ENCODE measurements at places on chromosomes 13 and 19.

DNA sequence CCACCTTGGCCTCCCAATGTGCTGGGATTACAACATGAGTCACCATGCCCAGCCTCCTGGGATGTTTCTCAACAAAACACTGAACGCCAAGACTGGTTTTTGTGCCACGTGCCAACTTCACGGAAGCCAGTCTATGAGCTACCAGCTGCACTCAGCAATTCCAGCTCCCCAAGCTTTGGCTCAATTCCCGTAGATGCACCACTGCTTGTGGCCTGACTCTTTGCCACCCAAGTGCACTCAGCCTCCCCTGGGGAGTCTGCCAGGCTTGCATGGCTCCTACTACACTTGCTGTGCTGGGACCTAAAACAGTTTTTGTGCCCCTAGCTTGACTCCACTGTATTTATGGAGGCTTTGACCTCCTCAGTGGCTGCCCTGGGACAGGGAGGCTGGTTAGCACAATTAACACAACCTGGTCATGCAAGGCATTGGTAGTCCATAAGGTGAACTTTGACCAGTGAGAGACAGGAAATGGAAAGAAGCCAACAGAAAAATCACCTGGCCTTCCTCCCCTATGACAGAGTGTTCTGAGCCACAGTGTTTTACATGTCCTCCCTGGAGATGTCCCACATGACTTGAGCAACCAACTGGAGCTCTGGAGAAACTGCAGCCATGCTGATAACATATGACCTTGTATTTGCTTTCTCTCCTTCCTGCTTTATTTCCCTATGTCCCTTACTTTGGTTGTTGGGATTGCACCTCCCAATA lies 1173.1 kb downstream of the UQCRFS1 start:
- DNase-seq = no peak

DNA sequence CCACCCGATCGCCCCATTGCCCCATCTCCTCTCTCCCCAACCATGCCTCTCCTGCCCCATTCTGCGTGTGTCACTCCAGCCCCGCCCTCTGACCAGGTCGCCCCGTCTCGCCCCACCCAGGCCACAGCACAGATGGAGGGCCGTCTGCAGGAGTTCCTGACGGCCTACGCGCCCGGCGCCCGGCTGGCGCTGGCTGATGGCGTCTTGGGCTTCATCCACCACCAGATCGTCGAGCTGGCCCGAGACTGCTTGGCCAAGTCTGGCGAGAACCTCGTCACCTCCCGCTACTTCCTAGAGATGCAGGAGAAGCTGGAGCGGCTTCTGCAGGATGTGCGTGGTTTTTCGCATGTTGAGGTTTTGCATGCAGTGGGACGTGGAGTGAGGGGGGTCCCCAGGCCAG lies 26.2 kb downstream of the MAST3 start:
- no peak for DNase-seq

DNA sequence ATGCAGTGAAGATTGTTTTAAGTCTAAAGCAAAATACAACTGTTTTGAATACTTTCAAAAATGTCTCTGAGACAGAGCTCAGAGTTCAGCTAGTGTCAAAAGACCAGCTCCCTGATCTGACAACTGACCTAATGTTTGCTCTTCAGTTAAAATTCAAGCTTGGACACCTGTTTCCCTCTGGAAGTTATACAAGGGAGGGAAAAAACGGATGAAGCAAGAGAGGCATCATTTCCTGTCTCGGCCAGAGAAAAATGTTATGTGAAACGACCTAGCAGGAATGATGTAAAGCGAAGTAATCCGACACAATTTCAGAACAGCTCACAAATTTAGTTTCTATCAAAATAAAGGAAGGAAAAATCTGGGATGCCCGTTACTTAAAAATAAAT lies 59.4 kb downstream of the ZAR1L start:
- no peak for DNase-seq

GRCh38 chr13:85970727-85971126 lies 171.5 kb upstream of the SLITRK6 start:
- peak; percentile 19 for DNase-seq

GRCh38 chr19:5880604-5881078 lies 10.3 kb upstream of the FUT5 start:
- DNase-seq = no peak

DNA sequence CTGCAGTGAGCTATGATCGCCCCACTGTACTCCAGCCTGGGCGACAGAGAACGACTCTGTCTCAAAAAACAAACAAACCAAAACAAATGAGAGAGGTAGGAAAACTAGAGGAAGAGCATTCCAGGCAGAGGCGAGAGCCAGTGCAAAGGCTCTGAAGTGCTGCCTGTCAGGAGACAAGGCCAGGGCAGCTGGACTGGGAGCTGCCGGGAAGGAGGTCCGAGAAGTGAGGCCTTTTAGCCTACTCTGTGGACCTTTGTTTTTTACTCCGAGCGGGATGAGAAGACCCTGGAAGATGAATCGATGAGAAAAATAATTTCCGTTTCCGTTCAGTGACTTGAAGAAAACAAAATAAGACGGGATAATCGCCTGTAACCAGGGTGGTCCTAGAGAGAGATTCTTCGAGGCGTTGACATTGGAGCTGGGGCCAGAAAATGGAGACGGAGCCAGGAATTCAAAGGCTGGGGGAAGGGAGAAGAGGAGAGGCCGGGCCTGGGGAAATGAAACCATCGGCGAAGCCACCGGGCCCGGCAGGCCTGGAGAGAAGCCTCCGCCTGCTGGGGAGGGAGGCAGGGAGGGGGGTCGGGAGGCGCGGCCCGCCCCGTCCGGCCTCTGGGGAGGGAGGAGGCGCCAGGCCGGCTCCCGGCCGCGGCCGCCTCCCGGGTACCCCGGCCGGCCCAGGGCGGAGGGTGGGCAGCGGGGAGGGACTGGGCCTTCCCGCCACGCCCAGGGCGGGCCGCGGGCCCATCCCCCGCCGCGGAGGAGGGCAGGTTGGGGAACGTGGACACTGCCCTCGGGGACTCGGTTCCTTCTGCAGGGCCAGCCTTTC lies 7.8 kb upstream of the SERTAD1 start:
- peak; percentile 75 for DNase-seq

DNA sequence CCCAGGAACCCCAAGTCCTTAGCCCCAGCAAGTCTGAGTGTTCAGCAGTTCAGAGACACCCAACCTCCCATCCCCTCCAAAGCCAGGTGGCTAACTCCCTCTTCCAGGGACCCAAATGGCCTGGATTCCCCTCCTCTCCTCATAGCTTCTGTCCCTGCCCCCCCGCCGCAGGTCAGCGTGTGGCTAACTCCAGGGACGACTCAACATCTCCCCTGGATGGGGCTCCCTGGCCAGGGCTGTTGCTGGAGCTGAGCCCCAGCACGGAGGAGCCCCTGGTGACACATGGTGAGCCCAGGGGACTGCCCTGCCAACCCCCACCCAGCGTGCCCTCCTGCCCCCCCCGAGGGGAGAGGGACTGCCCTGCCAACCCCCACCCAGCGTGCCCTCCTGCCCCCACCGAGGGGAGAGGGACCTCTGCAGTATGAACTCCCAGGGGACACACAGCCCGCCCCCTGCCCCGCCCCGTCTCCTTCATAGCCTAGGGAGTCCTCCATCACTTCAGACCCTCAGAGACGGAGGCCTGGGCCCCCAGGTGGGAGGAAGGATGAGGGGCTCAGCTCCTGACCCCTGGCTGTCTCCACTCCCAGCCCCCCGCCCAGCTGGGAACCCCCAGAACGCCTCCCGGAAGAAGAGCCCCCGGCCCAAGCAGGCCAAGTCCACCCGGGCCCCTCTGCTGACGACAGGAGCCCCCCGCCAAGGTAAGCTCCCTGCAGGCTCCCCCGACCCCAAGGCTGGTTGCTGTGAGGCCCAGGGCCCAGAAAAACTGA lies 1.7 kb downstream of the SSC5D start:
- no peak for DNase-seq

DNA sequence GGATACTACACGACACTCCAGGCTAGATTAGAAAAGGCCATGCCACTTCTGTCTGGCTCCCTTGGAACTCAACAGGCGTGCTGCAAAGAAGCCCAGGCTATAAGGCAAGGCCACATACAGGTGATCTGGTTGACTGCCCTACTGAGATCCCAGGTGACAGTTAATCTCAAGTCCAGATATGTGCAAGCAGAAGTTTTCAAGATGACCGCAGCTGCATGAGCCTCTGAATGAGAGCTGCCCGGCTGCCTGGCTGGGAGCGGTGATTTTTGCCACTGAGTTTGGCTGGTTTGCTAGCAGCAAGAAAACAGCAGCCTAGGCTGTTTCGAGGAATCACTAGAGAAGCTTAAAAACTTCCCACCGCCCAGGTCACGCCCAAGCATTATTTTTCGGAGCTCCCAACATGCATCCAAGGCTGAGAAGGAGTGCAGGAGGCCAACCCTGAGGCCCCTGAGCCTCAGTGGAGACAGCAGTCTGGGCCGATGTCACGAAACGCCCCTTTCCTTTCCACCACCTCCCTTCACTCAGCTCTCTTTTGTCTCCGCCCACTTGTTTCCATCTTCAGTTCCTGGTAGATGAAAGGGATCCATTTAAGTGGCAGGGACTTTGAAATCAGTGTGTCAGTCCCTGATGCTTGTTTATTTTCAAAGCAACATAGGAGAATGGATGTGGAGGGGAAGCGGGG lies 14.0 kb upstream of the URI1 start:
- DNase-seq = no peak

GRCh38 chr13:64538711-64539110 lies 2691.4 kb downstream of the PCDH9 start:
- no peak for DNase-seq

- no peak for DNase-seq
Measured at GRCh38 chr19:30492586-30493270, 120.5 kb downstream of the ZNF536 start.

- no peak for DNase-seq
Measured at GRCh38 chr19:54389553-54389952, 24.8 kb upstream of the LAIR1 start.

DNA sequence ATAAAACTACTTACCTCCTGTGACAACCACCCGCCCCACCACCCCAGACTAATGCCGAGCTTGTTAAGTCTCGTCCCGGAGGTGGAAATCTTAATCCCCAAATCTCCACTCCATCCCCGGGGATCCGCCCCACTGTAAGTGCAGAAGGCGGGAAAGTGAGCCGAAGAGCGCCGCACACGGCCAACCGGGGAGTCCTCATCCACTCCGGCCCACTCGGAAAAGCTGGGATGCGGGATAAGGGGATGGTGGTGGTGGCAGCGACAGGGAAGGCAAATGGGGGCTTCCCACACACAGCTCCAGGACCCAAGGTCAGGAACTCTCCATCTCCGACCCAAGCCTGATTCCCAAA lies 621 bp downstream of the FBL start:
- peak; percentile 17 for DNase-seq

GRCh38 chr13:27826379-27827353 lies 34.4 kb downstream of the GSX1 start:
- DNase-seq = peak; percentile 86

DNA sequence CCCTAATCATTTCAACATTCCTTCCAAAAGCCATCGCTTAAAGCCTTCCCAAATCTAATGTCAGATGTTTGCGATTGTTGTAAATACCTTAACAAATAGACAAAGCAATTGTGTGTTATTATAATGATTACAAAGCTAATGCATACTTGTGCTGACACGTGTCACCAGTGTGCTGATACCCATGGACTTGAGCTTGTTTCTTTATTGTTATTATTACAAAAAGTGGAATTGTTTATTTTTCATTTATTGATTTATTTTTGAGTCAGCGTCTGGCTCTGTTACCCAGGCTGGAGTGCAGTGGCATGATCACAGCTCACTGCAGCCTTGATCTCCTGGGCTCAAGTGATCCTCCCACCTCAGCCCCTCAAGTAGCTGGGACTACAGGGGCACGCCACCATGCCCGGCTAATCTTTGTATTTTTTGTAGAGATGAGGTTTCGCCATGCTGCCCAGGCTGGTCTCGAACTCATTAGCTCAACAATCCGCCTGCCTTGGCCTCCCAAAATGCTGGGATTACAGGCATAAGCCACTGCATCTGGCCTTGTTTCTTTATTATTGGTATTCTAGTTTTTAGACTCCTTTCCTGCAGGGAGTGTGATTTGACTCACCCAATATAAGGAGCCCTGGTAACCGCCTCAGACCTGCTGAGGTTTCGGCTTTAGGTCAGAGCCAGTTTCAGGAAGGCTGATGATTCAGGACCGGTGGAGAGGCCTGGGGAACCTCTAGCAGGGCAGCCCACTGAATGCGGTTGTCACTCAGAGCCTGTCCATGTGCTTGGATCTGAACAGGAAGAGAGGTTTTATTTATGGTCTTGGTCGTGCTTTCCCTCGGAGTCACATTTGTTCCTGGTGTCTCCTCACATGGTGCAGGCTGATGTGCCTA lies 2.1 kb upstream of the FBXO17 start:
- no peak for DNase-seq

DNA sequence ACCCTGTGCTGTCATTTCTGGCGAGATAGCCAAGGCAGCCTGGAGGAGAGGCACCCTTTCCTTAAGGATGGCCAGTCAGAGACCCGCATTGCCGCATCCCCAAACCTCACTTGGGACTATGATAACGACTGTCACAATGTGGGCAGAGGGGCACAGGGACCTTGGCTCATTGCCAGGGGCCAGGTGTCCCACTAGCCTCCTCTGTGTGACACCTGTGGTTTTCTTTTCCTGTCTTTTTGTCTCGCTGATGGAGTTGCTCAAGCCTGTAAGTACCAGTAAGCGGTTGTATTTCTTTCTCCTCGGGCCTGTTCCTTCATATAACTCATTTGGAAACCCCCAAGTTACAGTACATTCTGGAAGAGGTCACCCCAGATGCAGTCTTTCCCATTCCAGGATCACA lies 59.5 kb downstream of the TDRD12 start:
- no peak for DNase-seq

DNA sequence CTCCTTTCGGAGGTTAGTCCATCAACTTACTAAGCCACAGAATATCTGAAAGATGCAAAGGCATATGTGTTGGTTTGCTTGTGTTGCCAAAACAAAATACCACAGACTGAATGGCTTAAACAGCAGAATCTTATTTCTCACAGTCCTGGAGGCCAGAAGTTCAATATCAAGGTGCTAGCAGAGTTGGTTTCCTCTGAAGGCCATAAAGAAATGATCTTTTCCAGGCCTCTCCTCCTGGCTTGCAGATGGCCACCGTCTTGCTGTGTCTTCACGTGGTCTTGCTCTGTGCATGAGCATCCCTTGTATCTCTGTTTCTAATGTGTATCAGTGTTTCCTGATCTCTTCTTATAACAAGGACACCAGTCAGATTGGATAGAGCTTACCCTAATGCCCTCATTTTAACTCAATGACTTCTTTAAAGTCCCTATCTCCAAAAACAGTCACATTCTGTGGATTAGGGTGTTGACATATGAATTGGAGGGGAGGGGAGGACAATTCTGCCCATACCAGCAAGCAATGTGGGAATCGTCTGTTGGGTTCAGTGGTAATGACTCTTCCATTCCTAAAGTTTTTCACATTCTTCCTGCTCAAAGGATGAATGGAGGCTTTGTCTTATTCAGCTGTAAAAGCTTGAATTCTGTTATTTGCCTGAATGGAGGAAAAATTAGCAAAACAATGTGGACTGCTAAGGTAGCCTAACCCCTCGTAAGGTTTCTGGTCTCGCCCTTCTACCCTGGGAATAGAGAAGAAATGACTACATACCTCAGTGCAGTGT lies 715.7 kb downstream of the DIAPH3 start:
- no peak for DNase-seq

GRCh38 chr13:47545201-47546024 lies 455.7 kb downstream of the SUCLA2 start:
- no peak for DNase-seq

- DNase-seq = no peak
Measured at GRCh38 chr19:39401549-39402345, 4.9 kb upstream of the ZFP36 start.

- no peak for DNase-seq
Measured at GRCh38 chr19:369876-370275, 25.3 kb upstream of the MIER2 start.

GRCh38 chr13:61728471-61728870 lies 312.8 kb upstream of the PCDH20 start:
- DNase-seq = no peak

- no peak for DNase-seq
Measured at GRCh38 chr19:51015691-51016267, 3.7 kb downstream of the KLK10 start.

GRCh38 chr19:46654621-46655152 lies 6.3 kb downstream of the DACT3 start:
- no peak for DNase-seq

Measured in COR-L47 (cell line).